ENCODE measurements at places on chromosomes 2 and 18.

GRCh38 chr2:28250006-28250405, 142.7 kb upstream of the FOSL2 start:
- DNase-seq: no peak

DNA sequence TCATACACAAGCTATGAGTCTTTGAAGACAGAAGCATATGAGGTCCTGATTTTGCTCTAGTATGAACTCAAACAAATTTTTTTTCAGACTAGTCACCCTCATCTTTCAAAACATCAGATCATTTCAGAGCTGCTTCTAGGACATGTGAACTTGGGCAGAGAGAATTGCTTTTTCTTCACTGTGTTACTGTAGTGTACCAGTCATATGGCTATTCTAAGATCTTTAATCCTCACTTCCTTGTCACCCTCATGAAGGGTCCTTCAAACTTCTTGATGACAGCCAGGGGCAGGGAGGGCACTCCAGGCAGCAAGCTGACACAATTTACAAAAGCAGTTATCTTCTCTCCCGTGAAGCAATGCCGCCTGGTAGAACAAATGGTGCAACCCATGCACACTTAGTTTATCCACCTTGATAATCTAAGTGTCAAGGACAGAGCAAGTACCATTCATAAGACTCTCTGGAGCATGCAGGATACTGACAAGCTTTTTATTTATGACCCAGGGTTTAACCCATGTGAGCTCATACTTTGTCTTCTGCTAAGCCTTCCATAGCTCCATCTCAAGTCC, 200.6 kb downstream of the DPP10 start:
- no peak for DNase-seq

DNA sequence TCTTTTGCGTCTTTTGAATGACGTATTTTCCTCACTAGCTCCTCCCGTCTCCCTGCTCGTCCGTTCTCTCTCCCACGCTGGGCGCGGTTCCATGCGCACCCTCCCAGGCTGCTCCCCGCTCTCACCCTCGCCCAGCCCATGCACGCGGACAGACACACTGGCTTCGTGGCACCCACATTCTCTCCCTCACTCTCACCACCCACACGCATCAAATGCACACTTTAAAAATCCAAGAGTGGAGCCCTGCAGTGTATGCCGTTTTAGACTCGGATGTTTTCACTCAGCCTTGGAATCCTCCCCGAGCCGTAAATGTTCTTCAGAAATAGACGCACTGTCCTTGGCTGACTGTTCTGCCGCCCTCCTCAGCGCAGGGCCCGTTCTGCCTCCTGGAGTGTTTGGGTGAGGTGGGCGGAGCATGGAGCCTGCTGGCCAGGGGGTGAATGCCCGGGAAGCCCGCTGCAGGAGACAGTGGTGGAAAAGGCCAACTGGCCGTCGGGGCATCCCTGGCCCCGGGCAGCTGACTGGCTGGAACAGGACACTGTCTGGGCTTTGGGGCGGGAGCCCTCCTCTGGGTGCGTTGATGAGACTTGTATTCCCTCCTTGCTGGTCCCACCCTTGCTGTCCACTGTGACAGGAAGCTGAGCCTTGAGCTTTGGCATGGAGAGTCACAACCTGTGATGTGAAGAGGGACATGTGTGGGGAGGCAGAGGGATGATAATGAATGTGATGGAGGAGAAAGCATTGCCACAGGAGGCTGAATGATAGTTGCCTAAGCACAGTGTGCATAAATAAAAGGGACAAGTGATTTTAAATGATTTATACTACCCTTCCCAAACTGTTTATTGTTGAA, 35.4 kb upstream of the LYPD6B start:
- no peak for DNase-seq

GRCh38 chr2:187117483-187117882, 268.5 kb upstream of the ZSWIM2 start:
- DNase-seq: no peak

GRCh38 chr2:1246239-1246638, 167.0 kb upstream of the TPO start:
- DNase-seq: no peak

DNA sequence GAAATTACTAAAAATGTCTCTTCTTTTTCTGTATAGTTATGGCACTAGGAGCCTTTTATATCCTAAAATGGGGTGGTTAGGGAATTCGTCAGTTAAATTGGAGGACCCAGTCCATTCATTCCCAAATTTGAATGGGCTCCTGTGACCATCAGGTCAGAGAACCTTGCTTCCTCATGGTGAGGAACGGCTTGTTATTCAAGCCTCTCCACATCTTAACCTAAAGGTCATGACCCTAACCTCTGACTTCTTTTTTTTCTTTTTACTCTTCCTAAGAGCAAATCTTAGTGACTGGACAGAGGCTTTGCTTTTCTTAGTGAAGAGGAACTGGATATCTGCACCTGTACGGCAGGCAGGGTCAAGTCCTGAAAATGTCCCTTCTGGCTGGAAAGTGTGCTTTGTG, 53.1 kb downstream of the GREB1L start:
- DNase-seq: no peak

GRCh38 chr2:165793161-165793778, 777 bp downstream of the GALNT3 start:
- no peak for DNase-seq

DNA sequence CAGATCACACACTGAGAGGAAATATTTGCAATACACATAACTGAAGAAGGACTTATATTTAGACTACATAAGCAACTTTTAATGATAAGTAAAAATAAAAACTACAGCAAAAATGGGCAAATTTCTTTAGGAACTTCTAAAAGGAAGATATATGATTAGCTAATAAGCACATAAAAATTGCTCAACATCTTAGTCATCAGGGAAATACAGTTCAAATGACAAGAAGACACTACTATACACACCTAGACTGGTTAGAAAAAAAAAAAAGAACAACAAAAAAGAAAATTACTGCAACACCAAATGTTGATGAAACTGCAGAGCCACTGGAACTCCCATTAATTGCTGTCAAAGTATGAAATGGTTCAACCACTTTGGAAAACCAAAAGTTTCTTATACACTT, 1247.5 kb upstream of the ACVR2A start:
- no peak for DNase-seq

DNA sequence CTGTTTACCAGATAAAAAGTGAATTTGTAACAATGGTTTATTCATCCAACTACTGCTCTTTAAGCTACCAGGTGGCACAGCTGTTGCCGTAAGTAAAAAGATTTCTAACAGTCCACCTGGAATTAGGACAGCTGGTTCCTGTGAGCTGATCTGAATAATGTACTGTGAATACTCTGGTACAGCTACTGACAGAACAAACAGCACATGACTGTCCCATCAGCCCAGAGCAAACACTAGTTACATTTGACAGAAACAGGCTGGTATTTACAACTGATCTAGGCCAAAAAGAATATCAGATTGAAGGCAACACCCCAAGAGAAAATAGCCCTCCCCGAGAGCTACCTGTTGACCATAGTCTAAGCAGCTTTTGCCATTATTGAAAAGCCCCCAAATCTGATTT, 840.4 kb downstream of the CPS1 start:
- DNase-seq: no peak

DNA sequence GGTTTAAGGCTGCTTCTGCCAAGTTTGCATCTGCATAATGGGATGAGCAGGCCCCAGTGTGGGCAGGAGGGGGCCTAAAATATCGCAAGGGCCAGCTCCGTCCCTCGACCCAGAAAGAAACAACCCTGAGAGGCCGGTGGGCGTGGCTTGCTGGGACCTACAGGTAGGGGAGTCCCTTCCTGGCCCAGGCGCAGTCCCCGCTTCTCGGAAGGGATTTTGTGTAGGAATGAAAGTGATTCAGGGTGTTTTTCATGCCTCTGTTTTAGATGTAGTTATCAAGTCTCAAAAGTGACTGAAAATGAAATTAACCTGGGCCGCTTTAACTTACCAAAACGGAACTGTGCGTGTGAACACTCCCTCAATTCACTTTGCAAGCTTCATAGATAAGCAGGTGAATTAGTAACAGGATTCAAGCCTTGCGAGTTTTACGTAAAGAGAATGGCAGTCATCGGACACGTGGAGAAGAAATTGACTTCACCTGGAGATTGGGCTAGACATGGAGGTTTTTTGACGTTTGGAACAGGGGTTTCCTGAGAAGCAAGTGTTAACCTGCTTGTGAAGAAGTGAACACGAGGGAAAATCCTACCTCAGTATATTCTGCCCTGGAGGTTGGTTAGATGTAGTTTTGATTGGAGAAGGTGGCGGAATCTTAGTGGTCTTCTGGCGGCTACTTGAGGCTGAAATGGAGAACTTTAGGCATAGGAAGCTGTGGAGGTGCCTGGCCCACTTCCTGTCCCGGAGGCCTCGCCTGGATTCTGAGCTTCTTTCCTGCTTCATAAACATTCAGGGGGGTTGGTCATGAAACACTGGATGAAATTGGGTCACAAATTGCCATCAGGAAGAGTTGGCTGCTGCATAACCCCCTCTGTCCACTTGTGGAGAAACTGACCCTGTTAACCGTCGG, 1.7 kb downstream of the NCK2 start:
- DNase-seq: peak; percentile 52

GRCh38 chr18:44342946-44343345, 337.7 kb upstream of the SETBP1 start:
- no peak for DNase-seq

DNA sequence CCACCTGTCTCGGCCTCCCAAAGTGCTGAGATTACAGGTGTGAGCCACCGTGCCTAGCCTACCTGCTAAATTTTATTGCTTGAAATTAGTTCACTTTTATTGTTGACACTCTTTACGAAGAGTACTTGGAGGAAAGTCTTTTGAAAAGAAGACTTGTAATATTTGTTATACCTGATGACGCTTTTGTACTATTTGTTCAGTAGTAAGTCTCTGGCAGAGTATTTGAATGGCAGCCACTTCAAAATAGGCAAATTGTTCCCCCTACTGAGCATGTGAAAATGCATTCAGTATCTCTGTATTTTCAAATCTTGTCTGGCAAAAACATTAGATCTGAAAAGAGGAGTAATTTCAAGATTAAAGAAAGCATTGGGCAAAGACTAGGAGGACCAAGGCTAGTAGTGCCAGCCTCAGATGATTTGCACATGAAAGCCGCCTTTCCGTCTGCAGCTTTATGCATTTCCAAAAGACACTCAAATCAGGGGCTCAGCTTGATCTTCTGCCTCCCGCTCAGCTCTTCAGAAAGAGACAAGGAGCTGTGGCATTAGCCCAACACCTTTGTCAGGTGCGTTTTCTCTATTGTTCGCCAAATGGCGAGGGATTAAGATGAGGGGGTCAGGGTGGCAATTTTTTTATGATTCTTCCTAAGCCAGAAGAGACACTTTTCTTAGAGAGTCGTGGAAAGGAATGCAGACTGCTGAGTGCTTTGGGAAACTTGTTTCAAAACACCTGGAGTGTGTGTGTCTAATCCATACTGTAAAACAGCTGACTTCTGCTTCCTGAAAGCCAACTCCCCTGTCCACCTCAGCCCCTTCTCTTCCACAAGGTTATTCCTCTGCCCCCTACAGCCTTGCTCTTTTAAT, 18.8 kb upstream of the FOXI3 start:
- DNase-seq: no peak

DNA sequence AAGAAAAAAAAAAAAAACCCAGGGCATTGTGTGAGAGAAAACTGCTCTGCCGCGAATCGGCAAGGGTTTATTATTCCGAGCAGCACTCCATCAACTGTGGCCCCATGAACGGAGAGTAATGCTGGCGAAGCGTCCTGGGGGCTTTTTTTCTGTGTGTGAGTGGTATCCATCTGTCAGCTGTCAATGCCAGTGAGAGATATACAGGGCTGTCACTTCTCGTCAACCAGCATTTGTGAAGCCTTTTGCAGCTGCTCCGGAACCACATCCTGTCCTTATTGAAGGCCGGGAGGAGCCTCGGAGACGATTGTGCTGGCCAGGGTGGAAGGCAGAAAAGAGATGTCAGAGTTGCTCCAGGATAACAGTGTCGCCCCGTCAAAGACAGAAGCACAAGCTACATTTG, 356.9 kb upstream of the SMIM21 start:
- DNase-seq: no peak

DNA sequence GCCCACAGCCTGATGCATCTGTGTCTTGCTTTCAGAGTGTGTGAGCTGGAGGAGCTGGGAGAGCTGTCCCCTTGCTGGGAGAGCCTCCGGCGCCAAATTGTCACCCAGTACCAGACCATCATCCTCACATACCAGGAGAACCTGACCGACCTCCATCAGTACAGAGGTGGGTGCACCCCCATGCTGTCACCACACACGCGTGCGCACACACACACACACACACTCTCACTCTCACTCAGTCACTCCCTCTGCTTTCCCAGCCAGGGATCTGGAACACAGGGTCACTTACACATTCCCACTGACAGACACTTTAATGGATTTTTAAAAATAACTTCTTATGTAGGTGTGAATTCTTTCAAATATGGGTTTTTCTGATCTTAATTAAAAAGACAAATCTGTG, 64.5 kb downstream of the COA5 start:
- no peak for DNase-seq

All from HuH-7 (cell line).